ENCODE measurements at places on chromosomes 2 and 18. TPM values are rescaled to one million over a fixed set of nuclear protein-coding genes. Genes with fewer than 3 reads are reported as not detected.

Gene HEATR5B
- total RNA-seq: 20.0 TPM

Gene BOK
- total RNA-seq: 2.4 TPM

Gene ANKRD29
- 9.2 TPM for total RNA-seq

Gene ABCG5
- not detected for total RNA-seq

- DNase-seq: no peak
These were observed 174.1 kb downstream of the CDH7 start for GRCh38 chr18:65924904-65925303.

DNA sequence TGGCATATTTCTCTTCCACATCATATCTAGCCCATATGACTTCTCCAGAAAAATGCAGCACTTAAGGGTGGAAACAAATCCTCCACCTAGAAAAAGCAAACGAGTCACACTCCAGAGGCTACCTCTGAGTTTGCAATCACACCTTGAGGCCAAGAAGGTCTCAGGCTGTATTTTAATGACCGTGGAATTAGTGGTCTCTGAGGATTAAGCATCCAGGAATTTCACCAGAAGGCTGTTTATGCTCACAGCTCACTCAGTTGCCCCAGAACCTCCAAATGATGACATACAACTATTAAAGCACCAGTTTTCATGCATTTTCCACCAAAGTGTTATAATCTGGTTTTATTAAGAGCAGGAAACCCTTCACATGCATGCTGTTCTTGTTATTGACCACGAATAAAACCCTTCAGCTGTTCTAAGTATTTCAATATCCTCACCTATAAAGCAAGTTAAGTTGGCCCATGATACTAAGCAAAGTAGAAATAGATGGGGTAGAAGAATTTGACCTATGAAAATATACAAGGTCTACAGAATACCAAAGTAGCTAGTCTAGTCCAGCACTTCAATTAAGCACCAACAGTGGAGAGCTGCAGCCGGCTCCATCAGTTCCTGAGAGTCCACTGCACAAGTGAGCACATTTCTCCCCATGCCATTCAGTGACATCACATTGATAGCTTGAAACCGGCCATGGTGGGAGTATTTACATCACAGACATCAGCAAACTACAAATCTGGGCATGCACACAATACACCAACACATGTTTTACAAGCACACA lies 39.5 kb upstream of the SLC14A1 start:
- no peak for DNase-seq
